ENCODE measurements at places on chromosomes 6 and 20. TPM values are rescaled to one million over a fixed set of nuclear protein-coding genes. Genes with fewer than 3 reads are reported as not detected.

Gene SLC22A7
- not detected for total RNA-seq

Gene NT5E
- total RNA-seq: 13.9 TPM

Gene FOXF2
- total RNA-seq: 22.9 TPM

Gene ISM1
- 13.6 TPM for total RNA-seq

Gene VWA7
- 14.2 TPM for total RNA-seq

Gene IL17F
- total RNA-seq: not detected

Gene UTRN
- 489 TPM for total RNA-seq

Gene CFB
- 212 TPM for total RNA-seq

Gene GINS1
- 3.3 TPM for total RNA-seq

Gene LMBRD1
- 102 TPM for total RNA-seq

Gene TBCC
- total RNA-seq: 22.1 TPM

Gene SLC17A3
- not detected for total RNA-seq

Gene IL17A
- not detected for total RNA-seq

Gene HSPA1L
- total RNA-seq: 2.3 TPM

GRCh38 chr6:144064402-144065212 lies 30.8 kb downstream of the SF3B5 start:
- DNase-seq: peak; percentile 47

GRCh38 chr6:130147111-130147510 lies 75.6 kb downstream of the SAMD3 start:
- no peak for DNase-seq

DNA sequence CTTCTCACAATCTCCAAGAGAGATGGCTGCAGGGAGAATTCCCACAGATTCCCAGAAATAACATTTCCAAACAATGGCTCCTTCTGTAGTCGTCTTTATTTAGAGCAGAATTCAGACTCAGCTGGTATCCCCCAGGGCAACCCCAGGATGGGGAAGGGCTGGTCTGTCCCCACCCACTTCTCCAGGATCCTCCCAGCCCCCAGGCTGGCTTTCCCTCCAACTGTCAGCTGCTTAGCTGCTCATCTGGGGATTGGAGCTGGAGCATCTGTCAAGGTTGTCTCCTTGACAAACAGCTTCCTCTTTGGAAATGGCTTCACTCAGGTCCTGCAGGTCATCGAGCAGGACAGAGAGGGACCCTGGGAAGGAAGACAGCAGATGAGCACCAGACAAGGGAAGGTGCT lies 3.5 kb upstream of the PSORS1C2 start:
- peak; percentile 9 for DNase-seq

GRCh38 chr6:151113641-151114040 lies 126.1 kb upstream of the AKAP12 start:
- DNase-seq: no peak

GRCh38 chr6:70967049-70967448 lies 10.2 kb upstream of the B3GAT2 start:
- no peak for DNase-seq

- no peak for DNase-seq
Measured at GRCh38 chr6:44641344-44642031, 254.0 kb downstream of the CDC5L start.

- DNase-seq: no peak
Measured at GRCh38 chr6:100261486-100261885, 203.2 kb downstream of the SIM1 start.

DNA sequence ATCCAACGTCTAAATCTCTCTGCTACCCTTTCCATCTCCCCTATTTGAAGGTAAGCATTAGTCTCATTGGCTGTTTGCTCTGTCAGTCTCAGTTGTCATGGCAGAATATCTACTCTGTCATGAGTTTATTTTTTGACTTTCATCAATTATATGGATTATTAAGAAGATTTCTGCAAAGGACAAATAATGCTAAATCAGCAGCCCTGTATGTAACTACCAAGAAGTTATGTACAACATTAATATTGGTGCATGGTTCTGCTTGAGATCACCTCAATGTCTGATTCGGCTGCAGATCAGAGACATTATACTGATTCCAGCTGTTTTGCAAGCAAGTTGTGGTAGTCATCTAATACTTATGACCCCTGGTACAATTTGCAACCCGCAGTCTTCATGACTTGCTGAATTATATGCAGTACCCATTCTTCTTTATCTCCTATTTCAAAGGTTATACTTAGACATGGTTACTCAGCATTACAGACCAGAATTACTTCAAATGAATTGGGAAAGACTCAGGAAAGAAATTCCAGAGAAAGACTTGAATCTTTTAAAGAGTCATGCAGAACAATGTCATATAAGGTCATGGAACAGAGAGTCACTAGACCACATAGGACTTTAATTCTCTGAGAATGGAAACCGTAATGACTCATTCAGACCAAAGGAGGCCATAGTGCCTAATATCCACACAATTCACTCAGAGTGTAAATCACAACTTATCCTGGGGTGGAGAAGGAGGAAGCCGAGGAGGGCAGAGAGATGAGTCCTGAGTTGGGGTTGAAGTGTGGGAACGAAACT lies 201.4 kb downstream of the IBTK start:
- DNase-seq: no peak

GRCh38 chr6:8435845-8436168 lies 462 bp upstream of the SLC35B3 start:
- DNase-seq: no peak

DNA sequence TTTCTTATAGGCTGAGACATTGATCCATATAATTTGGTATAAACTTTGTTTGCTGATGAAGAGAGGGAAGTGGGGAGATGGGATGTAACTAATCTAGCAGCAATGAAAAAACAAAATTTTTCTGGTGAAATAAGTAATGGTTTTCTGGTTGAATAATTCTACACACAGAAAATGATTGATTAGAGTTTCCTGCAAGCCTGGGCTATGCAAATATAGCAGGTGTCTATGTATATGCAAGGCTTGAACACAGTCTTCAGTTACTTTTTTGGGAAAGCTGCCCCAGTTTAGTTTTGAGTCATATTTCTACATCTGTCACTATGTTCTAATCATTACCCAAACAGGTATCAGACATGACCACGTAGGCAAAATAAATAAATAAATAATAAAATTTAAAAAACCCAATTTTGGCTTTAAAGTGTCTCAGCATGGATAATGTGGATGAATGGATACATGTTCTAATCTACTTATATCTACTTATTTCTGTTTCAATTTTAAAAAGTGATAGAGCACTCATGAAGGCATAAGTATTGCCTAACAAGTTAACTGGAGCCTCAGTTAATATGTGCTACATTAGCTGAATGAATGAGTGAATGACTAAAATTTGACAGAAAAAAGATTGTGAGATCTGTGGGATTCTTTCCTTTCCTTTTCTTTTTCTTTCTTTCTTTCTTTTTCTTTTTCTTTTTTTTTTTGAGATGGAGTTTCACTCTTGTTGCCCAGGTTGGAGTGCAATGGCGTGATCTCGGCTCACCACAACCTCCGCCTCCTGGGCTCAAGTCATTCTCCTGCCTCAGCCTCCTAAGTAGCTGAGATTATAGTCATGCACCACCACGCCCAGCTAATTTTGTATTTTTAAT lies 37.2 kb upstream of the TFB1M start:
- no peak for DNase-seq

DNA sequence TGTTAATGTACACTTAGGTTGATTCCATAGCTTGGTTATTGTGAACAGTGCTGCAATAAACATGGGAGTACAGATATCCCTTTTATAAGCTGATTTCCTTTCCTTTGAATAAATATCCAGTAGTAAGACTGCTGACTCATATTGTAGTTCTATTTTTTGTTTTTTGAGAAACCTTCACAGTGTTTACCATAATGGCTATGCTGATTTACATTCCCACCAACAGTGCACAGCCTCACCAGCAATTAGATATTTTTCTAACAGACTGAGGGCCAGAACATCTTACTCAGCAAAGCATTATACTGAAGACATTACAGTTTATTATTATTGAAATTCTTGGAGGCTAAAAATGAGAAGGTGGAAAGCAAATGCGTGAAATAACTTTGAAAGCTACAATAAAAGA lies 187.3 kb upstream of the HEY2 start:
- no peak for DNase-seq

- no peak for DNase-seq
Measured at GRCh38 chr6:158789115-158789917, 29.9 kb downstream of the EZR start.

DNA sequence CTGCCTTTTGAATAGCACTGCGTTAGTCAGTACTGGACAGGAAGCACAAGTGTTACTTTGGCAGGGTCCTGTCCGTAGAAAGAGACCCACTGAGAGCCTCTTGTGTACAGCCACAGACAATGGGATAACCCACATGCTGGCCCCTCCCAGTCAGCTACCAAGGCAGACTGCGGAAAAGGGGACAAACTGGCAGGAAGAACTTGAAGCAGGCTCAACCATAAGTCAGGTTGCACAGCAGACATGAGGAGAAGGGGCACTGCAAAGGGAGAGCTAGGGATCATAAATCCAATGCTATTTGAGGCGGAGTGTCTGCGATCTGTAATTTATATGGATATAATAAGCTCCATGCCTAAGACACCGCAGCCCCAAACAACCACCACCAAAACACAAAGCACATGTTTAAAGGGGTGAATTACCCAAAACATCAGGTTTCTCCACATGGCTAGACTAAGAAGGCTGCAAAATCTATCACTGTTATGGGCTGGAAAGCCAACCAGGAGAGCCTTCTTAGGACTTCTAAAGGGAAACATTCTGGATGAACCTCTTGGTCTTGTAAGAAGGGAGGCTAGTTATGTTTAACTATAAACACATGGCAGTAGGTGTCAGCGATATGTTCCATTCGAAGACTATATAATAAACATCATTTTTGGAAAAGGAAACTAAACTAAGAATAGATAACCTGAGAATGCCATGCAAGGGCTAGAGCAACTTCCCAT lies 141.7 kb downstream of the BACH2 start:
- DNase-seq: peak; percentile 48

- DNase-seq: no peak
Measured at GRCh38 chr6:150739711-150740349, 125.7 kb upstream of the MTHFD1L start.

DNA sequence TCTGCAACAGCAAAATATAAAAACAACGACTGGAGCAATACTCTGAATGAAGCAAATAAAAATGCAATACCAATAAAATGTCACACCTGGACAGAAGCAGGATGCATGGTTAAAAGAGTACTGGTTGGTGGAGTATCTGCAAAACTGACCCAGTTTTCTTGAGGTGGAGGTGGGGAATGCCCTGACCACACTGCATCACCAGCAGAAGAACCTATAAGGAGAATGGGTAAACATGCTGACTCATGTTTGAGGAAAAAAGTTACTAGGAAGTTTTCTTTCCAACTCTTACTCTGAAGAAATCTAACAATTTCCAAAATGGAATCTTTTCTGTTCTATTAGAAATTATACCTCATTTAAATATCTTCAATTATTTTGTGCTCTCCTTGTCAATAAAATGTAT lies 43.6 kb downstream of the REPS1 start:
- no peak for DNase-seq

- DNase-seq: no peak
Measured at GRCh38 chr20:1320902-1321653, 7.9 kb downstream of the SDCBP2 start.

- no peak for DNase-seq
Measured at GRCh38 chr6:91043751-91044150, 456.9 kb upstream of the MAP3K7 start.

DNA sequence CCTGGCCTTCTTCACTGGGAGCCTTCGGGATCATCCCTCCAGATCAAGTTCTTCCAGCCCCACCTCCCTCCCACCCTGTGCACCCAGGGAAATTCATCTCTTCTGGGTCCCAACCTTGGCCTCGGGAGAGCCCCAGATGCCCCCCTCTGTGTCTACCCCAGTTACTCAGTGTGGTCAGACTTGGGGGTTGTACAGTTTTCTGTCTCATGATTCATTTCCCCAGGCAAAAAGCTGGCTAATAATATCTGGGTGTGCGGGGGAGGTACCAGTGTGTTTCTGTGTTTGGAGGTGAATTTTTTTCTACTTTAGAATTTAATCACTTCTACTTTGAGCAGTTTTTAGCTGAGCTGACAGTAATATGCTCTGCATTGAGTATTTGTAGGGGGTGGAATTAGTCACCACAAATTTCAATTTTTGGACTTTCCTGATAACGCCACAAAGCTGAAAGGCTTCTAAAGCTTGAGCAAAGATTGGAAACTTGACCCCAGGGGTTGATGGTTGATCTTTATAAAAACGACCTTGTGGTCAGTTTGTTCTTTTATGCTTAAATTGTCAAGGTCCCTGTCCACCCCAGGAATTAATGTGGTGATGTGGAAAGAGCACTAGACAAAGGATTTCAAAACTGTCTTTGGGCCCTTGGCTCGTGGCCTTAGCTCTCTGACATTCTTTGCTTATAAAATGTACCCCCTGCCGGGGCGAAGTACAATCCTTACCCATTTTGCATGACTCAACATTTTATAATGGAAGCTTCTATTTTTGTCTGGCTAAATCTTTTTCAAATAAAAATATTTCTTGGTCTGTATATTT lies 284.7 kb upstream of the TAB2 start:
- DNase-seq: no peak

DNA sequence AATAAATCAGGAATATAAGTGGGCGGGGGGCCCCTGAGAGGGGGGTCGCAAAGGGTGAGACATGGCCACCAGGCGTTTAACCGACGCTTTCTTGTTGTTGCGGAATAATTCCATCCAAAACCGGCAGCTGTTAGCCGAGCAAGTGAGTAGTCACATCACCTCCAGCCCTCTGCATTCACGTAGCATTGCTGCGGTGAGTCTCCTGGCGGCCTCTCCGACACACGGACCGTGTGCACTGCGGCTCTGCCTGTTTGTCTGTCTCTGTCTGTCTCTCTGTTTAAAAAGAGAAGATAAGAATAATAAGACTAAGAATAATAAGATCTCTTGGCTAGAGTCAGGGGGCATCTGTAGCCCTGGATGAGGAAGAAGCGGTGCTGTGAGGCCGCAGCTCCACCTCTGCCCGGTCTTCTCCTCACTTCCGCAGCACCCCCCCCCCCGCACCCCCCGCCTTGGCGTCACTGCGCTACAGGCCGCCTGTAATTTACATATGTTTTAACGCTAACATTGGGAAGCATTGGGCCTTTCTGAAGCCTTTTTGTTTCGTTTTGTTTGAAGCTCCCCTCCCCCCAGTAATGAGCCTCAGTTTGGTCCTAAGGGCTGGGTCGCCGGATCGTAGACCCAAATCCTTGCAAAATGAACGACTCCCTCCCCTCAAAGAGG lies 993 bp downstream of the STX16 start:
- DNase-seq: peak; percentile 79

- peak; percentile 27 for DNase-seq
Measured at GRCh38 chr20:17969884-17970409, 1.1 kb downstream of the MGME1 start.

DNA sequence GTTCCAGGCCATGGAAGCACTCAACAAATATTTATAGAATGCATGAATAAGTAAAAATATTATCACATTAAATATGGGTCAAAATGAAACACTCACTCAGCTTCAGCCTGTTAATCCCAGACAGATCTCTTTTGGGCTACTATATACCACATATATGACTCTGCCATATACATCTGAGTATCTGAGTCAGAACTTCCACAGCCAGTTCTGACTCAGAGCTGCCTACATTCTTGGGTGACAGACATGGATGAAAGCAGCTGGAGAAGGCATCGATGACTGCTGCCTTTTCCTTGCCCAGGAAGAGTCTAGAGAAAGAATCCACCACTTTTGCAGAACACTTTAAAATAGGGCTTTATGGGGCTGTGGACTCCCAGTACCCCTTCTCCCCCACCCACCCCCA lies 11.5 kb upstream of the PDYN start:
- no peak for DNase-seq

GRCh38 chr20:38889792-38890496 lies 36.3 kb upstream of the FAM83D start:
- DNase-seq: no peak
